Heart right ventricle (tissue), 16 donors: ENCODE measurements at places on chromosomes 1 and 21.

GRCh38 chr1:232923739-232924386, 26.5 kb upstream of the NTPCR start:
- DNase-seq, result no peak

- DNase-seq, result no peak
These were observed 254.2 kb upstream of the RRP15 start for GRCh38 chr1:218030846-218031245.

DNA sequence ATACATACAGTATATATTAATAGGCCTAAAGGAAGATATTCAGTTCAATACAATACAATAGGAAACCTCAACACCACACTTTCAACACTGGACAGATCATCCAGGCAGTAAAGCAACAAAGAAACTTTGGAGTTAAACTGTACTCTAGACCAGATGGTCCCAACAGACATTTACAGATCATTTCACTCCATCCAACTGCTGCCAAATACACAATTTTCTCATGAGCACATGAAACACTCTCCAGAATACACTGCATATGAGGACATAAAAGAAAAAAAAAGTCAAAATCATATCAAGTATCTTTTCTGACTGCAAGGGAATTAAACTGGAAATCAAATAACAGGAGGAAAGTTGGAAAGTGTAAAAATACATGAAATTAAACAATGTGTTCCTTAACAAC, 607.5 kb upstream of the BRINP3 start:
- DNase-seq, result no peak

- DNase-seq, result no peak
These were observed 65.0 kb downstream of the KCNH1 start for GRCh38 chr1:211068976-211069375.

DNA sequence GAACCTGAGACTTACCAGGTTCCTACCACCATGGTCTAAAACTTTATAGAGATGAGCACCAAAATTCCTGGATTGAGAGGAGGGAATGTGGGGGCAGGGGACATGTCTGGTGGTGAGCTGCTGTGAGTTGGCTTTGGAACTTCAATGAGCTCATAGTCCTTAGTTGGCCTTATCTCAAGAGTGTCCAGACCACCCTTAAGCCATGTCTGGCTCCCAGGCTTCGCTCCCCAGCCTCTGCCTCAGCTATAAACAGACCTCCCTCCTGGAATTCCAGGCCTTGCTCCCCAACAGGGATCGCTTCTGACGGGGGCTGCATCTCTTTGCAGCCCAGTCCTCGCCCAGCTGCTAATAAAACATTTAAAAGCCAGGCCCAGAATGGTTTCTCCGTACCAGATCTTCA, 19.5 kb downstream of the ATF3 start:
- DNase-seq, result no peak

DNA sequence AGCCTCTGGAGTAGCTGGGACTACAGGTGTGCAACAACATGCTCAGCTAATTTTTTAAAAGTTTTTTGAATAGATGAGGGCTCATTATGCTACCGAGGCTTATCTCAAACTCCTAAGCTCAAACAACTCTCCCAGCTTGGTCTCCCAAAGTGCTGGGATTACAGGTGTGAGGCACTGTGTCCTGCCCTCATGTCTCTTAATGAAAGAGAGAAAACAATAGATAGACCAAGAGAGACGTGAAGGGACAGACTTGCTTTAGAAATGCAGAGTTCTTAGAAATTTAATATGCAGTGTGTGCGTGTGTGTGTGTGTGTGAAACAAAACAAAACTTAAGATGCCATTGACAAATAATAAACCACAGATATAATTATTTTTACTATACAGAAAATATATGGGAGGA, 105.2 kb downstream of the ST3GAL3 start:
- DNase-seq, result no peak

GRCh38 chr21:44333509-44334328, 5.5 kb downstream of the CFAP410 start:
- DNase-seq, result no peak

- DNase-seq, result no peak
These were observed 360.0 kb downstream of the NPHP4 start for GRCh38 chr1:5632224-5632623.
